ENCODE measurements at places on chromosomes 5 and 9. TPM values are rescaled to one million over a fixed set of nuclear protein-coding genes. Genes with fewer than 3 reads are reported as not detected.

Gene OSMR
- 0.35 TPM for total RNA-seq

Gene C5orf52
- not detected for total RNA-seq

Gene PCDHGB1
- total RNA-seq = 0.16 TPM

Gene MEGF9
- 3.8 TPM for total RNA-seq

Gene F2RL2
- total RNA-seq = not detected

Gene SPACA9
- total RNA-seq = 1.6 TPM

Gene CNTNAP3B
- total RNA-seq = 0.21 TPM

Gene GABRA1
- not detected for total RNA-seq

Gene SHOC1
- not detected for total RNA-seq

Gene OLFM1
- 0.21 TPM for total RNA-seq

Gene TBCA
- total RNA-seq = 205 TPM

Gene FAM219A
- total RNA-seq = 1.8 TPM

DNA sequence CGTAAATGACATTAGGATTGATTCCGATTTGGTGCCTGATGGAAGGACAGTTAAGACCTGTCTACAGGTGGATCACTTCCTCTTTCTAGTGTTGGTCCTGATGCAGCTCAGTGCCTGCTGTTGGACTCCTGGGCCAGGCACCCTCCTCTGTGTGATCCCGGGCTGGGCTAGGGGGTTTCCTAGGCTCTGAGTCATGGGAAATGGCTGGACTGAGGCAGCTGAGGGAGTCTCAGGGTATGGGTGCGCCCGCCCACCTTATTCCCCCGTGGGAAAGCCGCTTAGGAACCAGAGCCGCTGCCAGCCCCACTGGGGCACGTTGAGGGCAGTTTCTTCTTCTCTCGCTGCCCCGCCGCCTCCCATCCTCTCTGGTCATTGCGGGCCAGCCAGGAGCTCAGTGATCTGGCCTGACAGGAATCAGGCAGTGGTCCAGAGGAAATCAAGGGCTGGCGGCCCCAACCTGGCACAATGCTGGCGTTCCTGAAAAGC, 12.9 kb downstream of the TCF7 start:
- DNase-seq = peak; percentile 79

DNA sequence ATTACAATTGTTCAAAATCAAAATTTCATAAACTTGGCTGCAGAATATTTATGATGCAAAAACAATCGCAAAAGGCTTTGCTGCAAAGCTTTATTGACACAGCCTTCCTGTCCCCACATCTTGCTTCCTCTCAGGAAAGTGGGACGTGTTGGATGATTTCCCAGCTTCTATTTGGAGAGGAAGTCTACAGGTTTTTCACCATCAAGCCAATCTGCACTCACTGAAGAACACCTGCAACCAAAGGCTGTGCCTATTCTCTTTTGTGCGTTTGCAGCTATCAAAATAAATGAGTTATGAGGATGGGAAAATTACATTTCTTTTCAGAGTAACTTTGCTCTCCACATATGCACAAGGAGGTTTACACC, 214.4 kb downstream of the PLK2 start:
- no peak for DNase-seq

- no peak for DNase-seq
Observed at GRCh38 chr5:1088726-1089125, 23.1 kb downstream of the SLC12A7 start.

- no peak for DNase-seq
Observed at GRCh38 chr9:81814401-81814793, 113.8 kb upstream of the SPATA31D4 start.

GRCh38 chr5:39102684-39103155, 28.5 kb upstream of the RICTOR start:
- no peak for DNase-seq

GRCh38 chr5:140916325-140916724, 9.8 kb upstream of the PCDHAC1 start:
- DNase-seq = no peak

GRCh38 chr9:77975036-77975435, 56.6 kb downstream of the GNAQ start:
- no peak for DNase-seq

- DNase-seq = no peak
Observed at GRCh38 chr5:131156385-131156784, 8.7 kb downstream of the HINT1 start.

- DNase-seq = no peak
Observed at GRCh38 chr9:77374266-77374665, 196.9 kb downstream of the VPS13A start.

DNA sequence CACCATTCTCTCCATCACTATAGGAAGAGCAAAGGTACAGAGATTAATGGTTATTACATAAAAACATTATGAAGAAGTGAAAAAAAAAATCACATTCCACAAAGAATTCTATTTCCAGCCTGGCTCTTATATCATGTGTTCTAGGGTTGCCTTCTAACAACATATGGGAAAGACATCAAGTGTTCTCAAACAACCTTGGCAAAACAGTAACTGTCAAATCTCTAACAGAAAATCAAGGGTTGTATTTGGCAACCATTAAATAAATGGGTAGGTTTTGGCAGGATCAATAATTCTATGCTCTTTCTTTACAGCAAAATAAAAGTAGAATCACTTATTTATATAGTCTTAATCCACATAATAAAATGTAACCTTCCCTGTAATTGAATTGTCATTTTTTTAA, 728.9 kb downstream of the MAT2B start:
- DNase-seq = no peak

DNA sequence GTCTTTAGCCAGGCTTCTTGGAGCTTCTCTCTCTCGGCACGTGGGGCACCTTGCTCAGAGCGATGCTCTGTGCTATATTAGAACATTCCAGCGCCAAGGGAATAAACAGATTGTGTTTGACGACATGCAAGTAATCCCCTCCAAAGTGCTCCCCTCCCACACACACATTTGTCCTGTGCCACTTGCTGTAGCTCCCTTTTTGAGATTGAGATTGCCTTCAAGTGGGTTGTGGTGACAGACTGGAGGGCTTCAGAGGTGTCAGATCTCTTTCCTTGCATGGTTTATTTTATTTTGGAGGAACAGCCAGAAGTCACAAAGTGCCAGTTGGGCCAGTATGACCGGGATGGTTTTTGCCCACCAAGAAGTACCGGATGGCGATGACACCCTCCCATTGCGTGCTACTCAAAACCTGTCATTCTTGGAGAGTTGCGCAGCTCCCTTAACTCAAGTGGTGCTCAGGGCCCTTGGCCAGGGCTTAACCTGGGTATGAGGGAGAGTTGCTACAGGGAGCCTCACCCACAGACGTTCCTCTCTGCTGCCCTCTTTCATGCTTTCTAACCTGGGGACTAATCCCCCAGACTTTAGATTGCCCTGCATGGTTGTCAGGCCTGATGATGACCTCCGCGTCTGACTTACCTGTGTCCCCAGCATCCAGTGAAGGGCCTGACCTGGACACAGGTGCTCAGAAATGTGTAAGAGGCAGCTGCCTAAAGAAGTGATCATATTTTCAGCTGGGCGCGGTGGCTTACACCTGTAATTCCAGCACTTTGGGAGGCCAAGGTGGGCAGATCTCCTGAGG, 18.8 kb upstream of the RPL26L1 start:
- DNase-seq = no peak

- DNase-seq = no peak
Observed at GRCh38 chr5:147509710-147510651, at the start of gene DPYSL3. Gene DPYSL3, minus strand, starts transcription at chr5:147510068. Its CDS starts 210 bp downstream, at chr5:147509858.

DNA sequence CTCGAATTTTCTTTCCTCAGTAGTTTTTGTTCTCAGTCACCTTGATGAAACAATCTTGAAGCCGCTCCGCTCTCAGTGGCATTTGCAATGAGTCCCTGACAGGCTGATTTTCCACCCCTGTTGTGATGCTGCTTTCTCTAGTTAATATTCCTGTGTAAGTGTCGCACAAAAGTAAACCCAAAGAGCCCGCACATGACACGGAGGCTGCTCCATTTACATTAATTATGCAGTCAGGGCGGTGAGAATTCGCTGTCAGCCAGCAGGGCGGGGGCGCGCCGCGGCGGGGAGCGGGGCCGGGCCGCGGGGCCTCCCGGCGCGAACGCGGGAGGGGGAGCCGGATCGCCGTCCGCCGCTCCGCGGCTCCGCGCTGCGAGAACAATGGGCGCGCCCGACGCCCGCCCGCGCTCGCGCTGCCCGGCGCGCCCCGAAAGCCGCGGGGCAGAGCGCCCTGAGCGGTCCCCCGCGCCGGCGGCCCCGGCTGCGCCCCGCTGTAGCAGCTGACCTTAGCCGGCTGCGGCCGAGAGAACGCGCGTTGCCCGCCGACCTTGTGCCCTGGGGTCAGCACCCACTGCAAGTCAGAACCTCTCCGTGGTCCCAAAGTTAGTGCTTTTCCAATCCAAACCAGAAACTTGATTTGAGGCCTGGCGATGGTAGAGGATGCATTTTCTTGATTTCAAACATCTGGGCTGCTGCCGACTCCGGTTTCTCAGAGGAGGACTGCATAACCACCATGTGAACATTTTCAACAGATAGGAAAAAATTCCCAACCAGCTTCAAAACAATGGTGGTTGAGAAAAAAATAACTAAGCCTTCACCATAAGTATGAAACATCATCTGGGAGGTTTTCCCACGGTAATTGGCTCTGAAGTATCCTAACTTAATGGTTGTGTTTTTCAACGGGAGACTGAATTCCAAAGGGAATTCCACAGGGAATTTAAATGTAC, 142.6 kb downstream of the PBX3 start:
- DNase-seq = no peak

- no peak for DNase-seq
Observed at GRCh38 chr9:18010492-18010891, 431.6 kb downstream of the SH3GL2 start.

- no peak for DNase-seq
Observed at GRCh38 chr9:24464319-24464951, 81.3 kb downstream of the IZUMO3 start.

GRCh38 chr9:30075451-30076199, 2308.8 kb upstream of the ACO1 start:
- peak; percentile 89 for DNase-seq

- DNase-seq = peak; percentile 58
Observed at GRCh38 chr5:33840927-33841547, 50.8 kb downstream of the ADAMTS12 start.

- no peak for DNase-seq
Observed at GRCh38 chr5:172868924-172869591, 35.0 kb downstream of the ERGIC1 start.

GRCh38 chr5:149498724-149499336, 52.4 kb downstream of the CSNK1A1 start:
- DNase-seq = no peak

GRCh38 chr9:98780059-98780749, 16.2 kb downstream of the ANKS6 start:
- no peak for DNase-seq

GRCh38 chr5:149310947-149311658, 34.2 kb upstream of the GRPEL2 start:
- no peak for DNase-seq

GRCh38 chr5:95524423-95524822, 30.4 kb downstream of the SKIC3 start:
- DNase-seq = no peak

DNA sequence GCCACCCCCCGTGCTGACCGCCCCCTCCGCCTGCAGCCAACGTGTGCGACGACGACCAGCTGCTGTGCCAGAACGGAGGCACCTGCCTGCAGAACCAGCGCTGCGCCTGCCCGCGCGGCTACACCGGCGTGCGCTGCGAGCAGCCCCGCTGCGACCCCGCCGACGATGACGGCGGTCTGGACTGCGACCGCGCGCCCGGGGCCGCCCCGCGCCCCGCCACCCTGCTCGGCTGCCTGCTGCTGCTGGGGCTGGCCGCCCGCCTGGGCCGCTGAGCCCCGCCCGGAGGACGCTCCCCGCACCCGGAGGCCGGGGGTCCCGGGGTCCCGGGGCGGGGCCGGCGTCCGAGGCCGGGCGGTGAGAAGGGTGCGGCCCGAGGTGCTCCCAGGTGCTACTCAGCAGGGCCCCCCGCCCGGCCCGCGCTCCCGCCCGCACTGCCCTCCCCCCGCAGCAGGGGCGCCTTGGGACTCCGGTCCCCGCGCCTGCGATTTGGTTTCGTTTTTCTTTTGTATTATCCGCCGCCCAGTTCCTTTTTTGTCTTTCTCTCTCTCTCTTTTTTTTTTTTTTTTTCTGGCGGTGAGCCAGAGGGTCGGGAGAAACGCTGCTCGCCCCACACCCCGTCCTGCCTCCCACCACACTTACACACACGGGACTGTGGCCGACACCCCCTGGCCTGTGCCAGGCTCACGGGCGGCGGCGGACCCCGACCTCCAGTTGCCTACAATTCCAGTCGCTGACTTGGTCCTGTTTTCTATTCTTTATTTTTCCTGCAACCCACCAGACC, 80.2 kb downstream of the NTNG2 start:
- no peak for DNase-seq

- DNase-seq = no peak
Observed at GRCh38 chr9:134707731-134708671, 66.4 kb downstream of the COL5A1 start.

DNA sequence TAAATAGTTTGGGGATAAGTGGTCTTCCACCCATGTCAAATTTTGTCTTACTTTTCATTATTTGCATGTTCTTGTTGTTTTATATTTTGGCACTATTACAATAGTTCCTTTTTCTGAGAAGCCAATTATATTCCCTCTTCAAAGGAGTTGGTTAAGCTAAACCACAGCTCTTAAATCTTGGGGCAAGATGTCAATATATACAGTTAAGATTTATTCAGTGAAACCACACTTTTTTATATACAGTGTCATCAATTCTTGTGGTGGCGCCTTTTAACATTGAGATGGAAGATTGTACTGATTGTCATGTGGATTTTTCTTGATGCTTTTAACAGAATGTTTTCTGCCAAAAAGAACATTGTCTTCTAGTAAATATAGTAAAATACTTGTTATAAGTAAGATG, 104.1 kb downstream of the MTREX start:
- DNase-seq = no peak

GRCh38 chr9:113504725-113505590, 41.4 kb downstream of the RGS3 start:
- no peak for DNase-seq

DNA sequence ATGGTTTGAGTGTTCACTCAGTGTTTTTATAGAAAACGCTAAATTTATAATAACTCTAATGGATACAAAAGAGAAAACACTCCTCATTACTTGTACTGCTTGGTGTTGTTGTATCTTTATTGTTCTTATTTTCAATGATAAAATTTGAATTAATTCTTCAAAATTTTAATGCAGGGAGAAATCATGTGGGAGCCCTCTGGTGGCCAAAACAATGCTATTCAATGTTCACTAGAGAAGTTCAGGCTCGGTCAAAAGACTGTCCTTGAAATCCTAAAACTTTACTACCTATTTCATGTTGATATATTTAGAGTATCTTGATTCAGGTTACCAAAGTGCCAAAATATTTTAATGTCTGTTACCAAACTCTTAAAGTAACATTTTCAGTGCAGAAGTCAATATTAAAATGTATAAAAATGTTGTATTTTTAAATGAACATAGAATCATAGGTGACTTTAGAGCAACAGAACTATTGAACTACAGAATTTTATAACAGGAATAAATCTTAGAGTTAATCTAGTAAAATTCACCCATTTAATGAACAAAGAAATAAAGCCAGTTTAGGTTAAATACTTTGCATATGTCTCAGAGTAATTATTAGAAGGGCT, 1259.8 kb downstream of the PTPRD start:
- DNase-seq = no peak

GRCh38 chr9:24487946-24488345, 57.8 kb downstream of the IZUMO3 start:
- no peak for DNase-seq
